ENCODE measurements at places on chromosomes 7 and 10.

DNA sequence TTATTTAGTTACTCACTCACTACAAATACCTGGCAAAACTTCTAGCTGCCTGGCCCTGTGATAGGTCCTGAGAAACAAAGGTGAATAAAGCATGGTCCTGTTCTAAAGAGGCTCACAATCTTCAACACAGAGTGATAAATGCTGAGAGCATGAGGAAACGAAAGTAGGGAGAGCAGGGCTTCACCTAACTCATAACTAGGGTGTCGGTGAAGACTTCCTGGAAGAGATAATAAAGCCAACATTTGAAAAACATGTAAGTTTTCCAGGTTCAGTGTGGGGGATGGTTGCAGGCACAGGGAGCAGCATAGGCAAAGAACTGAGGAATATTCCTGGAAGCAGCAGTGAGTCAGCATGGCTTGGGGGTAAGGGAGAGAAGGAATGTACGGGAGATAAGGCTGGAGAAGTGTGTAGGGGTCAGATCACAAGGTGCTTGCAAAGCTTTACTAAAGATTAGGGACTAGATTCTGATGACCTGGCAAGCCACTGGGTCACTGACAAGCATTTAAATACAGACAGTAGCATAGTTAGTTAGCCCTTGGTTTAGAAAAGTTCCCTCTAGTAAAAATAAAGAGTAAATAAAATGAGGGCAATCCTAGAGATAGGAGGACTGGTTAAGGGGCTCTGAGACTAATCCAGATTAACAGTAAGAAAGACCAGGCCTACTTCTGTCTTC, 5.1 kb downstream of the KEL start:
- DNase-seq, result no peak

DNA sequence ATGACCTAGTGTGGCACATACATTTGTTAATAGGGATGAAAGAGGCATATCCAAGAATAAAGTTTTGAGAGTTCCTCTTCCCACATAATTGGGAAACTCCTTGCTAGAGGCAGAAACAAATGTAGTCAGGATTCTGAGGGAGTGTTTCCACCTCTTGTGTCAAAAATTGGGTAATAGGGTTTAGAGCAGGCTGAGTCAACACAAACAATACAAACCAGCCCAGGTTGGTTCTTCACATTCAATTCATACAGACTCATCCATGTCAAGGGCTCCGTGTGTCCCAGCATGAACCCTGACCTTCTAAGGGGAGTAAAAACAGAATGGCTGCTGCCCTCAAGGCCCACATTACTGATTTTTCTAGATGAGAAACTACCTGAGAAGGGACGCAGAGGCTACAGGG, 75.3 kb downstream of the GLI3 start:
- no peak for DNase-seq

- DNase-seq, result no peak
These were observed 85.2 kb upstream of the PIK3CG start for GRCh38 chr7:106779877-106780276.

DNA sequence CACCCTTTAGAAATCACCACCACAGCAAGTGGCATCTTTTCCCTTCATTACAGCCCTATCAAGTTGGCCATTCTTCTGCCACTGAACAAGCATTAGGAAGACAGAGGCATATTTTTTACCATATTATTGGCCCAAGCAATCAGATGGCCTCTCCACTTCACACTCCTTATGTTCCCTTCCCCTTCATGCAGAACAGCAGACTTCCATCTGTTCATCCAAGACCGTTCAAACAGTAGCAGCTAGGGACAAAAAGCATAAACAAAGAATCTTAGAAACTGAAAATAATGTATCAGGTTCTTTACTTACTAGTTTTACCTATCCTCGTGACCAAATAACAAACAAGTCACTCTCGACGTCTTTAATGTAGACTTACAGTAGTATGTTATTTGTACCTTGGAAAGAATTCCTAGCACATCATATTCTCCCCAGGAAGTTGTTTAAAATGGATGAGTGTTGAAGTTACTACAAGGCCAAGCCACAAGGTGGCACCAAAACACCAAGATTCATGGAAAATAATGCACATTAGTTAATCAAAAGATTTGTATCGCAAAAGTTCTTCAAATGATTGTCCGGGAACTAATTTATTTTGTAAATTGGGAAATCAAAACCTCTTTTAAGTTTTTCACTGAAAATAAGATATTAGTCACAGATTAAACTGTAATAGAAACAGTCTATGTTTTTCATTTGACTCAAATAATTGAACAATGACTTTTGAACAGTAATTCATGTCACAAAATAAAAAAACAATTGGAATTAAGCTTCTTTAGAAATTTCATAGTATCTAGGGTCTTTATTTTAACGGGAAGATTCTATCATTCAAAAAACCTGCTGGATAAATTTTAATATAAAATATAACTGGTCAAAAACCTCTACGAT, 112.1 kb downstream of the VPS41 start:
- peak; percentile 44 for DNase-seq

DNA sequence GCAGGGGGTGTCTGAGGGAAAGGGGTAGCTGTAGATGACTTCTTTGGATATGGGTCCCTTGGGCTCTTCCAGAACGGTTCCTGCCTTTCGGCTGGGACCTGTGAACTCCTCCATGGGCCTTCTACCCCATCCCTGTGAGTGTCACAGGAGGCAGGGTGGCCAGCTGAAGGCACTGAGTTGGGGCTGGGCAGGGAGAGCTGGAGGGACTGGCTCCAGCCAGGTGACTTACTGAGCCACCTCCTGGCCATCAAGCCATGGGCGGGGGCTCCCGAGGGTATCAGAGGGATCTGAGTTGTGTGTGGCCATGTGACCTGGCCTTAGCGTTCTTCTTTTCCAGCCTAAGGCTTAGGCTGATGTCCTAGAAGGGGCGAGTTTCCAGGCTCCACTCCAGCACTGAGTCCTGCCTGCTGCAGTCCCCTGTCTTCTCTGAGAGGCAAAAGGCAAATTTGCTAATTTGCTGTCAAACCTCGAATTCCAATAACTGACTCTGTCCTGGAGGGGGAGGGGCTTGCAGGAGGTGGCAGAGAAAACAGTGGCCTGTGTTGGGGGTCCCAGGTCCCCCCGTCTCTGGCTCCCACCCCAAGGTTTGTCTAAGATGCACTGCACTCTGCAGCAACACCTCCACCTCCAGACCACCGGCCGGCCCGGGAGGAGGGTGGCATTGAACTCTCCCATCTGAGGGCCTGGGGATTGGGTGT, 27.2 kb downstream of the ADCYAP1R1 start:
- no peak for DNase-seq

- DNase-seq, result no peak
These were observed 402.9 kb upstream of the GALNT17 start for GRCh38 chr7:70728872-70729552.

GRCh38 chr7:22179442-22179879, 177.5 kb downstream of the RAPGEF5 start:
- DNase-seq, result no peak

- DNase-seq, result peak; percentile 56
These were observed 19.4 kb downstream of the SFTPD start for GRCh38 chr10:79929409-79929904.

- DNase-seq, result no peak
These were observed 2.6 kb downstream of the IMPDH1 start for GRCh38 chr7:128407233-128407589.

DNA sequence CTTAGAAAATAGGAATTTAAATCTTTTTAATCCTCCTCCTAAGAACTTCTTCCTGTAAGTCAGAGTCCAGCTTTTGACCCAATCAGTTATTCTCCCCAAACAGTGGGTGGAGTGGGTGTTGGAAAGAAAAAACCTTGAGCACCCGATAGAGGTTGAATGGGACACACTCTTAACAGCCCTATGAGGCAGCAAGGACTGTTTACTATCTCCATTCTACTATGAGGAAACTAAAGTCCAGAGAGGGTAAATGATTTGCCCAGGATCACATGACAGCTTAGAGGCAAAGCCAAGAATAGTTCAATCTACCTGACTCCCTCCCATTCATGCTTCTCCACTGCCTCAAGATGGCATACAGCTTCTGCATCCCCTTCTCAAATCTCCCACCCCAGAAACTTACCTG, 57.6 kb upstream of the SLC35B4 start:
- DNase-seq, result no peak

DNA sequence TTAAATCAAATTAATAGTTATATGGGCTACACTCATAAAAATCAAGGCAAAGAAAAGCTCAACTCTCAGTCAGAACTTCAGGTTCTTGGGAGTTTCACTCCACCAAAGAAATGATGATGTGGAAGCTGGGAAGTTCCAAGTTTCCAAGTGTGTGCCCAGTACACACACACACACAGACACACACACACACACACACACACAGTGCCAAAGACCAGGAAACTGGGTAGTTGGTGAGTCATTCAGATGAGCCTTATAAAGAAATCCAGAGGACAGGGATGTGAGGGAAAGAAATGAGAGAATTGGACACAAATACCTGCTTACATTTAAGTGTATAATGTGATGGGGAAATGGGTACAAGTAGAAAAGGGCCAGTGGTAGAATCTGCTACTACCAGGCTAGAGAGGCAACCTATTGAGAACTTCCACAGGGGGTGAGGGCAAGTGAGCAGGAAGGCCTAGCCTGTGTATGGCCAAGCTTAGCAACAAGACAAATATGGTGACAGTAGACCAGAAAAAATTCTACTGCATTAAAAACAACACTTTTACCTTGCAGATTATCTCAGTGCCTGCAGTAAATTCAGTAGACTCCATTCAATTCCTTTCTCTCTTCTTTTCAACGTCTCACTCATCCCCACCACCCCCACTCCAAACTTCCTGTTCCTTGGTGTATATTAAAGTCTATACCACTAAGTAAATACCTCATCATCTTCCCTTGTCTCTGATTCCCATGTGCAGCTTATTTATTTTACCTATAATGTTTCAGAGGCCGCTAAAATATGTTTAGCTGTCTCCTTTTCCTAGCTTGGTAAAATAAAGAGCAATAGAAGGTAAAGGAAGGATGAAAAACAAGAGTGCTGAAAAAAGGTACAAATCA, 95.0 kb downstream of the CABCOCO1 start:
- no peak for DNase-seq

- no peak for DNase-seq
These were observed 113.5 kb downstream of the SMURF1 start for GRCh38 chr7:99030457-99030856.

- DNase-seq, result no peak
These were observed 180.2 kb upstream of the FAM3C start for GRCh38 chr7:121576148-121576917.

GRCh38 chr10:46288601-46289206, 1.9 kb downstream of the ANTXRL start:
- DNase-seq, result no peak

DNA sequence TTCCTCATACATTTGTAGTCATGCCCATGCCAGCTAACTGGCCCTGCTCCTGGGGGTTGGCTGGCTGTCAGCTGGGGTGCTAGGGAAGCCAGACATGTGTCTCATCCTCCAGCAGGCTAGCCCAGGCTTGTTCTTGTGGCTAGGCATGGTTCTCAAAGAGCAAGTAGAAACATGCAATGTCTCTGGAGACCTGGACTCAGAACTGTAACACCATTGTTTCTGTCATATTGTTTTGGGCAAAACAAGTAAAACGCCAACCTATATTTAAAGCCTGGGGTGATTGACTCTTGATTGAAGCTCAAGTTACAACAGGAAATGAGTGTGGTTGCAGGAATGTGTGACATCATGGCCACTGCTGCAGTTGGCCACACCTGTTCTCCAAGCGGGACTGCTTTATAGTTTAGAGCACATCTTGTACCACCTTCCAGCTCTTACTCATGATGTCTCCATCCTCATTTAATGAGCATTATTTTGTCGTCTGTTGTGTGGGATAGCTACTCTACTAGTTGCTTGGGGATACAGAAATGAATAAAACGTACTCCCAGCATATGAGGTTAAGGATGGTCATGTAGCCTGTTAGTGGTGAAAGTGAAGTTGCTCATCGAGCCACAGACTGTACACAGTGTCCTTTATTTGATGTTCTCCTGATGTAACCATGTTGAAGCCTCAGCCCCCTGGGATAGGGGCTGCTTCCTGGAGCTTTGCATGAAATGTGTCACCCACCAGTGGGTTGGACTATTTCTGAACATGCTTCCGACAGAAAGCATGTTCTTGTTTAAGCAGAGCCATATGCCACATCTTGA, 168.4 kb downstream of the SORCS3 start:
- DNase-seq, result no peak

DNA sequence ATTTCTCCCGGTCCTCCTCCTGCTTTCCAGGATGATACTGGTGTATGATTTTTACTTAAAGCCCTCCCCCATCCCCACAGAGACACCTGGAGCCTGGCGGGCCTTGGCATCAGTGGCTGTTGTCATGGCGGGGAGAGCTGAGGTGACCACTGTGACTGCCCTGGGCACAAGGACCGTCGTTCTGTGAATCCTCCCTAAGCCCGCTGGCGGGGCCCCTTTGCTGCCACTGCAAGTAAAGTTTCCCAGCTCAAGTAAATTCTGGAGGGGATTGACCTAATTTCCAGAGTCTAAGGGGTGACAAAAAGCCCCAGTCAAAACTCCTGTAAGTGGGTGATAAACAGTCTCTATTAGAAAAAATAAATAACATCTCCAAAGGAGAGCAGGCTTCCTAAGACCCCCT, 393.2 kb upstream of the PODXL start:
- DNase-seq, result no peak

- no peak for DNase-seq
These were observed 47.5 kb downstream of the DNAJB6 start for GRCh38 chr7:157384301-157384700.

- no peak for DNase-seq
These were observed 50.1 kb downstream of the IPMK start for GRCh38 chr10:58217612-58218011.

DNA sequence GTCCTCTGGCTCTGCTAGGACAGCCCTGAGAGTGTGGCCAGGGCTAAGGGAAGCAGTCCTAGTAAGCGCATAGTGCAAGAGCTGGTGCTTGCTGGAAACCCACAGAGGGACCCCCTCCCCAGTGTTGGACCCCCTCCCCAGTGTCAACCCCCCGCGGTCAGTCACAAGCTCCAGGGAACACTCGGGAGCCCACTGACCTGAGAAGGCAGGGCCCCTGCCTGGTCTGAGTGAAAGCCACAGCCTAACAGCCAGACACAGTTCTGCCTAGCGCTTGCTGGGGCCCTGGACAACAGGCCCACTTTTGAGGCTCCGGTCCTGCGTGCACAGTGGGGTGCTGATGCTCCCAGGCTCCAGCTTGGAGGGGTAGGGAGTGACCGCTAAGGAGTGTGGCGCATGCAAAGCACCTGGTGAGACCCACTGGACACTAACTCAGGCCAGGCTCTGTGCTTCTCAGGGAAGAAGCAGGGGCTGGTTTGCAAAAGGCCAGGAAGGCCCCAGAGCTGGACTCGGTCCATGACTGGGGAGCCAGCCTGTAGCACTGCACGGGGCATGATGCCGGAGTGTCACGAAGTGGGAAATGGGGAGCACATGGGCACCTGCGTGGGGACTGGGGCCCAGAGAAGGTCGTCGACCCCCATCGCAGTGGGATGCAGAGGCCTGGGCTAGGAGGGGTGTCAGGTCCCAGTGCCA, 175.8 kb upstream of the PPP2R2D start:
- no peak for DNase-seq

GRCh38 chr7:36264123-36264801, 111.2 kb downstream of the EEPD1 start:
- no peak for DNase-seq

- DNase-seq, result no peak
These were observed 65.0 kb downstream of the DNAJC12 start for GRCh38 chr10:67772894-67773511.
